ENCODE measurements at places on chromosomes 2 and 18. TPM values are rescaled to one million over a fixed set of nuclear protein-coding genes. Genes with fewer than 3 reads are reported as not detected.

The CAVIN2 gene
- 1.8 TPM for total RNA-seq

The GAD1 gene
- 0.36 TPM for total RNA-seq

GRCh38 chr2:48991415-48992131 lies 162.7 kb downstream of the FSHR start:
- DNase-seq = no peak
- no peak overlapping the region for H3K4me3 ChIP-seq
- no peak overlapping the region for H3K27ac ChIP-seq

DNA sequence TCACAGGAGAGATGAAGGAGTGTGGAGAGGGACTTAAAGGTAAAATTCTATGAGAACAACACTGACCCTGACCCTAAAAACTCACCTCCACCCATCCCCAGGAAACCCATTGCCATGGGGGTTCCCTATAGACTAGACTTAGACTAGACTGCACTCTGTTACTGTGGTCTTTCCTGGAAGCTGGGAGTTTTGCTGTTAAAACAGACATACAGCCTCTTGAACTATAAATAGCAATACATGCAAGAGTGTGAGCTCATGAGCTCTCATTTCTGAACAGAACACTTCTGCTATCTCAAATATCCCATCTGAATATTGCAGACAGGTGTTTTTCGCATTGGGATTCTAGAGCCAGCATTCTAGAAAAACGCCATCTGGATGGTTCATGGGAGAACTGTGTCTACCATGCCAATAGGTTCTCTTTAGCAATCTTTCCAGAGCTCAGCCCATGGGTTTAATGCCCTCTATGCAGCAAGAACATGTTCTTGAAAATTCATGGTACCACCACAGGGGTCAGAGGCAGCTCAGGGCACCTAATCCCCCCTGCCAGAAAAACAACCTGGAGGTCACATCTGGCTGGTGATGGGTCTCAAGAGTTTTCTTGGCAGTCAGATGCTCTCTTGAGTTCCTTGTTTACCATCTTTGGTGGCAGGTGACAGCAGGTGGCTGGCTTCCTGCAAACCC lies 51.9 kb downstream of the SLC14A2 start:
- no peak overlapping the region for H3K4me3 ChIP-seq
- peaks cover 29% of the 10 kb centered on the region for H3K4me1 ChIP-seq
- no peak for DNase-seq
- no peak overlapping the region for H3K27ac ChIP-seq

DNA sequence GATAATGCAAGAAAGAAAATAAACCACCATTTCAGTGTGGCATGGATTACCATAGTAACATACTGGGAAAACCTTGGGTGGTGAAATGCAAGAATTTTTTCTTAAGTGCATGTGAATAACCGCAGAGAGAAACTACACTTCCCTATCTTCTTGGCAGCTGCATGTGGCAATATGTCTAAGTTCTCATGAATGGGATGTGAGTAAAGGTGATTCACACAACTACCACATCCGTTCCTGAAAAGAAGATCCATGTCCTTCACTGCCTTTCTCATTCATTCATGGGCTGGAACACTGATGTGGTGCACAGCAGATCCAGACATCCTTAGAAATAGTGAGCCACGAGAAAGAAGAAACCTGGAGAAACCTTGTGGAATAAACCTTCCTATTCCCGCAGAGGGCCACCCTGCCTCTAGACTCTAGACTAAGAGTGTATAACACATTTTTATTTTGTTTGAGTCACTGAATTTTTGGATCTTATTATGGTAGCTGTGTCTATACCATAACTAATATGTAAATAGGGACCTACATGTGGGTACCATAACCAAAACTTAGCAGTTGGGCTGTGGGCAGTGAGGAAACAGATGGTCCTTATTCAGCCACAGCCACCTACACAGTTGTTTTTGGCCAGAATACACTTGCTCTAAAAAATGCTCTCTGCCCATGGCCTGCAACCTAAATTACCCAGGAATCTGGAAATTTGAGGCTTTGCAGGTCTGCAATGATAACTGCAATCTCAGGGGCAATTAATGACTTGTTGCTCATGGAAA lies 573.3 kb downstream of the LRP1B start:
- no peak overlapping the region for H3K27ac ChIP-seq
- H3K27me3 ChIP-seq = no peaks in the 10 kb centered on the region
- H3K36me3 ChIP-seq = no peaks in the 10 kb centered on the region
- no peak for DNase-seq

The GBX2 gene
- not detected for total RNA-seq

The CFAP65 gene
- not detected for total RNA-seq

DNA sequence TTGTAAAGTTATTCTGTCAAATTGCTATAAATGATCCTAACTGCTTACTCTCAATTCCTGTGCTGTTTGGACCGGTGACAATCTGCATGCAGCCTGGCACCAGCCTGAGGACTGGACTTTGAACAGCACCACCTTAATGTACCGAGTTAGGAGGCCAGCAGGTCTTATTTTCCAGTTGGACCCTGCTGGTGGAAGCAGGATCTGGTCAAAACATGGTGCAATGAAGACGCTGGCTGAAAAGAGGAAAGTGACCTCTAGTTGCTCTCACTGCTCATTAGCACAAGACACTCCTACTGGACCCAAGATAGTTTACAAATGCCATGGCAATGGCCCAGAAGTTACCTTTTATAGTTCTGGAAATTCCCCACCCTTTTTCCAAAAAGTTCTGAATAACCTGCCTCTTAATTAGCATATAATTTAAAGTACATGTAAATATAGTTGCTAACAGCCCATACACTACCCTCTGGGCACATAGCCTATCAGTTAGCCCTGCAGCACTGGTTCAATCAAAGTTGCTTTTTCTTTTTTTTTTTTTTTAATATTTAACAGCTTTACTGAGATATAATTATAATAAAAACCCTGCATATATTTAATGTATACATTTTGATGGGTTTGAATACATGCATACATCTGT lies 35.8 kb downstream of the RBKS start:
- H3K27ac ChIP-seq = no peak overlapping the region
- H3K4me3 ChIP-seq = no peak overlapping the region
- peaks cover 22% of the 10 kb centered on the region for H3K4me1 ChIP-seq
- no peak for DNase-seq

The REG1B gene
- total RNA-seq = not detected

The GDF7 gene
- total RNA-seq = under 0.01 TPM

GRCh38 chr18:68428661-68429060 lies 286.2 kb downstream of the TMX3 start:
- H3K27me3 ChIP-seq = no peaks in the 10 kb centered on the region
- H3K4me3 ChIP-seq = no peak overlapping the region
- peaks cover 37% of the 10 kb centered on the region for H3K4me1 ChIP-seq

DNA sequence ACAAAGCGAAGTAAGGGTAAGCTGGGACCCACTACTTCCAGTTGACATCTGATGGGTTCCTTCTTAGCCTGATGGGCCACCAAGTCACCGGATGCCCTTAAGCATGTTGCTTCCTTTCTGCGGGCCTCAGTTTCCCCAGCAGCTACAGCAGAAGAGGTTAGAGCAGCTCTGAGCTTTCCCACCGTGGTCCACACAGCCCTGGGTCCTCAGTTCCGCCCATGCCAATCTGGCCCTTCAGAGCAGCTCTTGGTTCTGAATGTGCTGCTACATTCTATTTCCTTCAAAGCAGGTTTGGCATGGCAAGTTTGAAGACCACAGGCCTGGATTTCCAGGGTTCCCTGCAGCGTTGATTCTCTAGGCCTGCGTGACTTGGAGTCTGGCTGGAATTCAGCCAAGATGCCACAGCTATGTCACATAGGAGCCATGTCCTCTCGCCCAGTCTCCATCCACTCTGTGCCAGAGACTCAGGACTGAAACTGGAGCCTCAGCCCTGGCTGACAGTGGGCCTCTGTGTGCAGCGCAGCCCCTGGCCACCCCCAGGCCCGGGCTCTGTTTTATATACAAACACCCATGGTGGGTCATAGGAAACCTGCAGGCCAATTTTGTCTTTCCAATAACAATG lies 79.6 kb downstream of the TFCP2L1 start:
- DNase-seq = no peak
- H3K4me3 ChIP-seq = no peak overlapping the region
- H3K4me1 ChIP-seq = no peaks in the 10 kb centered on the region
- H3K27ac ChIP-seq = no peak overlapping the region
- H3K27me3 ChIP-seq = no peaks in the 10 kb centered on the region

The SYT4 gene
- not detected for total RNA-seq

DNA sequence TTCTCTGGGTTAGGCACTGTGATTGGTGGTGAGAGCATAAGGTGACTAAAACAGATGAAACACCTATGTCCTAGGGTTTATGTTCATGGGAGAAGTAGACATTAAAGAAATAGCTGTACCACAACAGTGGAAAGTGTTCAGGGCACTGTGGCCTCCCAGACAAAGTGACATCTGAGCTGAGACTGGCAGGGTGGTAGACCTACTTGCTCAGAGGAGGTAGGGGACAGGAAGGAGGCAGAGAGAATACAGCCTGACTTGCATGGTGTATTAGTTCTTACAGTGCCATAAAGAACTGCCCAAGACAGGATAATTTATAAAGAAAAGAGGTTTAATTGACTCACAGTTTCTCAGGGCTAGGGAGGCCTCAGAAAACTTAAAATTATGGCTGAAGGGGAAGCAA lies 82.6 kb downstream of the MAPRE2 start:
- H3K4me3 ChIP-seq = no peak overlapping the region
- H3K27ac ChIP-seq = no peak overlapping the region
- H3K4me1 ChIP-seq = no peaks in the 10 kb centered on the region
- DNase-seq = no peak
- H3K27me3 ChIP-seq = no peaks in the 10 kb centered on the region

DNA sequence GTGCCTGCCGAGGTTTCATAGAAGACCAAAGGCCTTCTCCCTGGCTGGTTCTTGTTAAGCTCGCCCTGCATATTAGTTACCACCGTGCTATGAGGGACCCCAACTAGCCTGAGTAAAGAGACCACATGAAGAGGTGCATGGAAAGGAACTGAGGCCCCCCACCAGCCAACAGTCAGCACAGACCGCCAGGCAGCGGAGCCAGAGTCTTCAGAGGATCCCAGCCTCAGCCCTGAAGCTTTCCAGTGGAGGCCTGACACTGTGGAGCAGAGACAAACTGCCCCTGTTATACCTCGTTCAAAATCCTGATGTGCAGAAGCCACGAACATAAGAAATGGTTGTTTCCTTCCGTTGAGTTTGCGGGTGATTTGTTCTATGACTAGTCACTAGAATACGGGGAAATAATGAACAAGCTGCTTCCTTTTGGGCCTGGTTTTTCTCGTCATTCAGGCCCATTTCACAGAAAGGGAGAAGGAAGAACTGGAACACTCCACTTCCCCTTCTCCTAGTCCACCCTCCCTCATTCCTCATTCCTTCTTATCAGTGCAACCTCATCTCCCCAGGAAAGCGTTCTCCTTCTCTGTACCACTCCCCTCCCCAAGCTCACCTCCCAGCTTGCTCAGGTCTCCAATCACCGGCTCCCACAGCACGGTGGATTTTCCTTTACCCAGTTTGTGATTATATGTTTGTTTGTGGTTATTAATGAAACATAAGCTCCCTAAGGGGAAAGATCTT lies 3.0 kb upstream of the GLI2 start:
- H3K27me3 ChIP-seq = no peaks in the 10 kb centered on the region
- no peak overlapping the region for H3K27ac ChIP-seq
- no peak for DNase-seq
- peaks cover 19% of the 10 kb centered on the region for H3K4me1 ChIP-seq
- no peaks in the 10 kb centered on the region for H3K36me3 ChIP-seq

The AGXT gene
- total RNA-seq = not detected

DNA sequence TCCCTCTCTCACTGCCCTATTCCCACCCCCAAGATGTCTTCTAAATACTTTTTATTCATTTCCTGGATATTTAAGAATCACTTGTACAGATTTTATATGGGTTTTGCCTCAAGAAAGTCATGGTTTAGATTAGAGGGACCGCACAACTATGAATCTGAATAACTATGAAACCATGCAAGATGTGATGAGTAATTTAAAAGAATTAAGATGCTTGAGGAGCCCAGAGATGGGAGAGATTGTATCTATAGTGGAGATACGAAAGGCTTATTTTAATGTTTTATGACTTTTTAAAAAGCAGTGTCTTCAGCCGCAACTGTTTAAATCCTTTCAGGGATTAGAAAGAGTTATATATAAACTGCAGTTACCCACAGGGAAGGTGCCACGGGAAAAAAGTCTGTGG lies 324.1 kb downstream of the LPIN1 start:
- no peaks in the 10 kb centered on the region for H3K36me3 ChIP-seq
- H3K27ac ChIP-seq = no peak overlapping the region
- H3K4me3 ChIP-seq = no peak overlapping the region

DNA sequence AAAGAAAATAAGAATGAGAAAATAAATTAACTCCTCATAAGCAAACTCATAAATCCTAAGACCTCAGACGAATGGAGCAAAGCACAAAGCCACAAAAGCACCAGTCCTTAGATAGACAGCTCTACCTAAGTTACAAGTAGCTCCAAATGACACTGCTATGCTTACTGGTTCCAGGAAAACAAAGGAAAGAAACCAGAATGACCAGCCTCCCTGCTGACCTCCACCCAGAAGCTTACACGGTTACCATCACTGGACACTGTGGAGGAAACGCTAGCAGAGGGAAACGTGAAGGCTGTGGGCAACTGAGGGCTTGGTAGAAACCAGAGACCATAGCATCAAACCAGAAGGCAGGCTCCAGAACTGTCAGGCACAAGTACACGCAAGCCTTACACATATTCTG lies 67.8 kb downstream of the STK39 start:
- DNase-seq = no peak
- no peaks in the 10 kb centered on the region for H3K4me1 ChIP-seq
- no peaks in the 10 kb centered on the region for H3K27me3 ChIP-seq
- no peak overlapping the region for H3K27ac ChIP-seq

GRCh38 chr18:23523429-23524212 lies 20.3 kb downstream of the RMC1 start:
- peak; percentile 83 for DNase-seq
- H3K27me3 ChIP-seq = no peaks in the 10 kb centered on the region
- H3K4me1 ChIP-seq = peaks cover 22% of the 10 kb centered on the region
- H3K4me3 ChIP-seq = peak overlapping the region; percentile 23
- peak overlapping the region; percentile 42 for H3K27ac ChIP-seq

The FER1L5 gene
- total RNA-seq = 1.1 TPM

DNA sequence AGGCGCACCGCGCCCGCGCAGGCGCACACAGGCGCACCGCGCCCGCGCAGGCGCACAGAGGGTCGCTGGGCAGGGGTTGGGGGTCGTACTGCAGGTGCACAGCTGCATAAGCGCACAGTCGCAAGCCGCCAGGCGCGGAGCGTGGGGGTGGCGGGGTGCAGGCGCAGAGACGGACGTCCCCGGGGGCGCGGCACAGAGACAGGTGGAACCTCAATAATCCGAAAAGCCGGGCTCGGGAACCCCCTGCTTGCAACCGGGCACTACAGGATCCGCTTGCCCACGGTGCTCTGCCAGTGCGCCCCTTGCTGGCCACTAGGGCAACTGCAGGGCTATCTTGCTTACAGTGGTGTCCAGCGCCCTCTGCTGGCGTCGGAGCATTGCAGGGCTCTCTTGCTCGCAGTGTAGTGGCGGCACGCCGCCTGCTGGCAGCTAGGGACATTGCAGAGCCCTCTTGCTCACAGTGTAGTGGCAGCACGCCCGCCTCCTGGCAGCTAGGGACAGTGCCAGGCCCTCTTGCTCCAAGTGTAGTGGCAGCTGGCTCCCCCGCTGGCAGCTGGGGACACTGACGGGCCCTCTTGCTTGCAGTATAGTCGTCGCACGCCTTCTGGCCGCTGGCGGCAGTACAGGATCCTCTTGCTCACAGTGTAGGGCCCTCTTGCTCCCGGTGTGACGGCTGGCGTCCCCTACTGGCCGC lies 34.9 kb downstream of the FAM110C start:
- no peaks in the 10 kb centered on the region for H3K36me3 ChIP-seq
- no peak overlapping the region for H3K4me3 ChIP-seq
- peak; percentile 65 for DNase-seq
- no peak overlapping the region for H3K27ac ChIP-seq
- no peaks in the 10 kb centered on the region for H3K4me1 ChIP-seq
- no peaks in the 10 kb centered on the region for H3K27me3 ChIP-seq

Measured in osteoblast (primary cell).